ENCODE measurements at places on chromosomes 11 and 22. TPM values are rescaled to one million over a fixed set of nuclear protein-coding genes. Genes with fewer than 3 reads are reported as not detected.

Gene GTSE1
- 0.25 TPM for total RNA-seq

- no peak overlapping the region for H3K27ac ChIP-seq
- H3K4me1 ChIP-seq, result peaks cover 29% of the 10 kb centered on the region
- H3K4me3 ChIP-seq, result no peak overlapping the region
- no peaks in the 10 kb centered on the region for H3K27me3 ChIP-seq
- DNase-seq, result no peak
Measured at GRCh38 chr11:67293090-67293489, 4.0 kb downstream of the ANKRD13D start.

- DNase-seq, result peak; percentile 87
- H3K36me3 ChIP-seq, result no peaks in the 10 kb centered on the region
- H3K27ac ChIP-seq, result peak overlapping the region; percentile 95
- peaks cover 72% of the 10 kb centered on the region for H3K4me1 ChIP-seq
- no peak overlapping the region for H3K4me3 ChIP-seq
Measured at GRCh38 chr11:72831521-72832300, 17.5 kb downstream of the ATG16L2 start.

DNA sequence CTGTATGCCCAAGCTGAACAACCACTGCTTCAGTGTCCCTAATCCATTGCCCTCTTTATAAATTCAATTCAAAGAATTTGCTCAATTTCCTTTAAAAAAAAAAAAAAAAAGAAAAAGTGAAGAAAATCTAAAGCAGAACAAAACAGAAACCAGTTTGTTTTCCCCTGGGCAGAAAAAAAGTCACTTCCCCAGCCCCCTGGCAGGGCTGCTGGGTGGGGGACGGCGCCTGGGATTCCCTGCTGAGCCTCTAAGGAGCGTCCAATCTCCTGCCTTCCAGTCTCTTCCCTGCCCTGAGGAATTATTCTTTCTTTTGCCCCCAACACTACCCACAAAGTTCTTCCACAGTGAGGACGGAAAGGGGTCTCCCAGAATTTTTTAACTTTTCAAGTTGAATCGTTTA is 23.9 kb downstream of the DKK3 start:
- H3K36me3 ChIP-seq, result no peaks in the 10 kb centered on the region
- no peak overlapping the region for H3K4me3 ChIP-seq
- peaks cover 100% of the 10 kb centered on the region for H3K4me1 ChIP-seq

Gene SLCO2B1
- 22.7 TPM for total RNA-seq

DNA sequence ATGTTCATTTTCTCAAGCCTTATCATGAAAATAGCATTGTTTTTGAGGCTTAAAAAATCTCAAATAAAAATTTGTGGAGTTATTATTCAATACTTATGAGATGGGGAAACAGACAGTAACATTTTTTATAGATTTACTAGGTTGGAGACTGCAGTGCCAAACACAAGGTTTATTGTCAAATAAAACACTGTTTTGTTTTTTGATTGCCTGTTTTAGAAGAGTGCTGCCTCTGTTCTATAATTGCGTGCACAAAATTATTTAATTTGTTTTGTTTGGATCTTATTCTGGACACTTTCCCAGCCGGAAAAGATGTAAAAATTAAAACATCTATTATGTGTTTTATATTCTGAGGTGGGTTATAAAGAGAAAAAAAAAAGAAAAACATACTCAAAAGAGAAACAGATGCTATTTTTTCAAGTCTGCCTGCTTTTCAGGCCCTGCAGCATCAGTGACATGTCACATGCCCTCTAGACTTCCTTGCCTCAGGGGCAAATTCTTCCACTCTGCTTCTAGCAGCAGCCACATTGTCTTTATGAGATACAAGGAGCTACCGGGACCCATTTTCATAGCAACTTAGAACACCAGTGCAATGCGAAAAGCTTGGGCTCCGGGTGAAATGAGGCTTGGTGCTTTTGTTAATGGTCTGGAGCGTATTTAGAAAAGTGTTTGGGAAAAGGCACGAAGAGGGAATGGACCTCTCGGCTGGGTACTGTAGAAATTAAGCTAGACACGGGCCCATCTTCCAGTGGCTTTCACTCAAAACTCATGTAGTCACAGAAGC is 77.5 kb downstream of the EFCAB6 start:
- no peaks in the 10 kb centered on the region for H3K36me3 ChIP-seq
- H3K27ac ChIP-seq, result peak overlapping the region; percentile 42
- no peak for DNase-seq
- H3K27me3 ChIP-seq, result no peaks in the 10 kb centered on the region
- no peak overlapping the region for H3K4me3 ChIP-seq
- no peaks in the 10 kb centered on the region for H3K4me1 ChIP-seq

DNA sequence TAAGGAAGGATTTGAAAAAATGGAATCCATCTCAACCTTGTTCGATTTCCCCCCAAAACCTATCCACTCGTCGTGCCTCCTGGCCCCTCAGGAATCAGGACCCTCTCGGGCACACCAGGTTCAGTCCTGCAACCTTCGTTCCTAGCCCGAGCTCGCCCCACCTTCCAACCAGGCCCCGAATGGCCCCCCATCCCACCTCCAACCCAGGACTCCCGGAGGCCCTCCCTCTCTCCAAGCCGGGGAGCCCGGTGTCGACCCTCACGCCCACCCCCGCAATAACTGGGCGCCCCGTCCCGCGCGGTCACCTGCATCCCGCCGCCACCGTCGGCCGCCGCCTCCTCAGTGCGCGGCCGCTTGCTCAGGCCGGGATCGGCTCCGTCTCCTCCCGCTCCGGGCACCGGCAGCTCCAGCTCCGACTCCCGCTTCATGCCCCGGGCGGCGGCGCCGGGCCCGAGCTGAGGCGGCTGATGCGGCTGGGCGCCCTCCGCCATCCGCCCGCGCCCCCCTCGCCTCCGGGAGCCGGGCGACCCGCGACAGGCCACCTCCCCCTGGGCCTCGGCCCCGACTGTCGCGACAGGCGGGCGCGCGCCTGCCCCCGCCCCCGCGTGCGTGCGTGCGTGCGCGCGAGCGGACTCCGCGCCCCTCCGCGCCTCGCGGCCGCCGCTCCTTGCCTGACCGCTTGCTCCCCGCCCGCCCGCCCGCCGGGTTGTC is 534 bp downstream of the RBFOX2 start:
- peak overlapping the region; percentile 92 for H3K27ac ChIP-seq
- no peaks in the 10 kb centered on the region for H3K36me3 ChIP-seq
- no peaks in the 10 kb centered on the region for H3K27me3 ChIP-seq
- DNase-seq, result no peak
- peaks cover 42% of the 10 kb centered on the region for H3K4me1 ChIP-seq
- H3K4me3 ChIP-seq, result peak overlapping the region; percentile 90

Gene GPR152
- not detected for total RNA-seq

All from left ventricle myocardium inferior (tissue), 1 donor.